ENCODE measurements at places on chromosomes 11 and 22.

- DNase-seq = peak; percentile 33
Measured at GRCh38 chr11:71381781-71382505, 66.2 kb downstream of the DHCR7 start.

DNA sequence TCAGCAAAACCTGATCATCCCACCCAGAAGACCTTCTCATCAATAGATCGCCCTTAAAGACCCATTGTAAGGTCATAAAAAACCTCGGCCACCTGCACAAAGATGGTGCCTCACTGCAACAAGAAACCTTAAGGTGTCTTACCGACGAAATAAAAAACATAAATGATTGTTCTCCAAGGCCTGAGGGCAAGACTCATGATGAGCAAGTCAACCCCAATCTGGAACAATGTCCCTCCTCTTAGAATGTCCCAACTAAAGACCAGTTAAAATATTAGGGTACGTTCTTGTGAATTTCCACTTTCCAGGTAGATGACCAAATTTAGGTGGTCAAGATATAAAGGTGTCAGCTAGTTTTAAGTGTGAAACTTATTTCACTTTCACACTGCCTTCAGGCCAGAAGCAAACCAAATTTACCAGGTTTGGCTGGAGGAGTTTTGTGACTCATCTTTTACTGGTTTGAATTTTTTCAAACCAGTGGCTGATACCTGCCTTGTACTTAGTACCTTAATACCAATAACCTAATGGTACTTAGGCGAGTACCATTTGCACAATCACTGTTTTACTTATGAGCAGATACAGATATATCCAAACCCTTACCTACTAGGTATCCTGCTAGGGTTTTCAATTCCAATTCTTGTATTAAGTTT lies 14.9 kb downstream of the KDELR3 start:
- DNase-seq = no peak

- DNase-seq = no peak
Measured at GRCh38 chr11:99234534-99234933, 213.8 kb downstream of the CNTN5 start.

DNA sequence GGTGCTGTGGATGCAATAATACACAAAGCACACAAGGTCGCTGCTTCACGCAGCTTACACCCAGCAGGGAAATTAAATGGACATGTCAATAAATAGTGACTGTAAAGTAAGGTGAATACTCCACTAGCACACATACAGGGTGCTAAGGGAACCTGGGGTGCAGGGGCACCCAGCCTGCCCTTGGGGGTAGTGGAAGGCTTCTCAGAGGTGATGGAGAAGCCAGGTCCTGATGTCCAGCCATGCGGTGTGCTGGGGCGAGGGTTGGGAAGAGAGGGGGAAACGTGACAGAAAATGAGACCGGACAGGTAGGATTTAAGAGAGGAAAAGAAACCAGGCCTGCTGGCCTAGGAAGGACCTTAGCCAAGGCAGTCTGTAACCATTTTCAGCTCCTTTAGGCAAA lies 200.5 kb downstream of the GRIK4 start:
- no peak for DNase-seq

Measured in CD4-positive, alpha-beta T cell treated with Interferon gamma for 1 hour (primary cell).